AG09309 (cell line): ENCODE measurements at places on chromosomes 4 and X.

DNA sequence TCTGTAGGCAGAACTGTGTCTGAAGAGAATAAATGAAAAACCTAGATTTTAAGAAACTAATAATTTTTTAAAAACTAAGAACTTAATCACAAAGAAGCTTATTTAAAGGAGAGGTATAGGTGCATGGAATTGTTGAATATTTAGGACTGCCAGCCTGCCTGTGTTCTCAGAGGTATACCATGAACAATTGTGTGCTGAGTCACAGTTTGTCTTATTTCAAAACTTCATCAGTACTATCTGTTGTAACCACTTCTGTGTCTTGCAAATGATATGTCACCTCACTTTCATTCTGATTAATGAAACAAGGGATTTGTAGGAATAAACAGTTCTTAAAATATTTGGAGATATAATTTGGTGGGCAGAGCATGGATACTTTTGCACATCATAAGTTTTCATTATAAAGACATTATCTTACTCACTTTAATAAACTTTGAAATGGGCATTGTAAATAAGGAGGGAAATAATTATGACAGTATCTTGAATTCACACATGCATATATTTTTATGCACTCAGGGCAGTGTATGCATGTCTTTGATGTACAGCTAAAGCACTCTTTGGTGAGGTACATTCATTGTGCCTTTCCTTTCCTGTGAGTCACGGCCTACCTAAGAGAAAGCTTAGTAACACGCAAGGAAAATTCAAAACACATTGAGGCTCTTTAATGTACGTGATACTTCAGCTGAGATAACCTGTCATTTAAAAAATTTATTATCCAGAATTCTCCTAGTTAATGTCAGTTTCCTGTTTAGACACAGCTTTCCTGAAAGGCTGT is 31.7 kb downstream of the STOX2 start:
- no peak for DNase-seq

GRCh38 chr4:139279760-139280620 is at the start of gene MGARP:
Gene MGARP (minus strand): TSS chr4:139280225. CDS start chr4:139280158, 67 bp downstream.
- DNase-seq: no peak

DNA sequence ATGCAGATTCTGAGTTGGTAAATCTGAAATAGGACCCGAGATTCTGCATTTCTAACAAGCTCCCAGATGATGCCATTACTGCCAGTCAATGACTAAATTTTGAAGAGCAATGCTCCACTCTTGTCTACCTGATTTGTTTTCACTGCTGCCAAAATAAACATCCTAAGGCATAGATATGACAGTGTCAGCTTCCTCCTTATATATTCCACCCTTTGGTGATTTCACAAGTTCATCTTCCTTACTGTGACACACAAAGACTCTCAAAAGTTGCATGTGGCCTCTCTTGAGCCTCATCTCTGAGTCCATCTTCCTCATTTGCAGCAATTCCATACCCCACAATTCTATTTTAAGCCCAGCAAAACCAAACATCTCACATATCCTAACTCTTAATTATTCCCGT is 110.9 kb downstream of the FBXW7 start:
- no peak for DNase-seq

DNA sequence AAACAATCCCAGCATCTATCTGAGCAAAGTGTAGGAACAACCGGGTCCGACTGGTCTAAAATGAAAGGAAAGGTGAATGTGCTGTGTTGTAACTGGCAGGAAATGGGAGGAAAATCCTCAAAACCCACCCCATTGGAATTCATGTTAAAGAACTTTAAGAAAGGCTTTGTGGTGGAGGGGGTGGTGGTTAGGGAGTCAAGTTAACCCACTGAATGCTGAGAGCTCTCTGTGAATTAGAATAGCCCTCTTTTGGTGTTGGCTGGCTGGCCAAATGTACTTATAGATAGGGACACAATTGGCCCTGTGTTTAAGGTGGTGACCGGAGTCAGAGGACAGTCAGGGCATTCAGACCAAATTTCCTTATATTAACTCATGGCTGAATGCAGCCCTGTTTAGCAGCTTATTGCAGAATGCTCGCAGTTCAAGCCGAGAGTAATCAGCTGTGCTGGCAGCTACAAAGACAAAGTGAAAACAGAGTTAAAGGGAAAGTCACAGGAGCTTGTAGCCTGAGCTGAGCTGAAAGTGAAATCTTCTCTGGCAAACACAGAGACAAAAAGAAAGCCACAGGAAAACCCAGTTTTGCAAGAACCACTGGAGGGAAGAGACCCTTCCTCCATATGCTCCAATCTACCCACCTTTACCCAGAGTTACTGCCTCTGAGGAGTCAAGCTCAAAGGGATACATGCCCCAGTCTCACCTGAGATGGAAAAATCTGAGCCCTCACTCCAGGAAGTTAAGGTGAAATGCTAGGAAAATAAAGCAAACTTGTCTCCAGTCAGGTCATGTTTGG is 38.5 kb upstream of the UGT2B7 start:
- DNase-seq: no peak

- no peak for DNase-seq
Measured at GRCh38 chr4:56062106-56062505, 113.4 kb downstream of the CEP135 start.

- no peak for DNase-seq
Measured at GRCh38 chrX:19899217-19899788, 11.9 kb upstream of the SH3KBP1 start.

- no peak for DNase-seq
Measured at GRCh38 chrX:20361890-20362262, 95.2 kb upstream of the RPS6KA3 start.

GRCh38 chr4:8350841-8351461 is 81.4 kb downstream of the HTRA3 start:
- no peak for DNase-seq

DNA sequence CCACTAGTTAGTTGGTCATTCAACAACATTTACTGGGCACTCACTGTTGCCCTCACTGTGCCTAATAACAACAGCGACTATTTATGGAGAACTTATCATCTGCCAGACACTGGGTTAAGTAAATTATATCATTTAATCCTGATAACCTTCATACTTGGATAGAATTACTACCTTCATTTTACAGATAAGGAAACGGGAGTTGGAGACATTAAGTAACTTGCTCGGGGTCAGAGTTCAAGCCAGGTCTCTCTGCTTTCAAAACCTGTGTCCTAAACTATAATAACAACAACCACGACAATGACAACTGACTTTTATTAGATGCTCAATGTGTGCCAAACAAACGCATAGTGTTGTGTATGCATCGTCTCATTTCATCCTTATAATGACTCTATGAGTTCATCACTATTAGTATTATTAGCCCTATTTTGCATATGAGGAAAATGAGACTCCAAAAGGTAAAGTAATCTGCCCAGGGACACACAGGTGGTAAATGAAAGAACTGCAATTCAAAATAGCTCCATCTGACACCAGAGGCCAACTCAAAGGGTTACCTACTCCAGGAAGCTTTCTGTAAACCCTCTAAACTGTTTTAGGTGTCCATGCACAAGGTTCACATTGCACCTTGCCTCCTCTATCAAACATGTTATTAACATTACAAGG is 98.4 kb upstream of the ACSL4 start:
- DNase-seq: no peak

- peak; percentile 34 for DNase-seq
Measured at GRCh38 chr4:182724414-182724813, 192.8 kb downstream of the DCTD start.

GRCh38 chrX:111095974-111096895 is at the start of gene PAK3:
Gene PAK3 (plus strand): TSS chrX:111096191. CDS start chrX:111123104, 26,913 bp downstream.
- DNase-seq: no peak

DNA sequence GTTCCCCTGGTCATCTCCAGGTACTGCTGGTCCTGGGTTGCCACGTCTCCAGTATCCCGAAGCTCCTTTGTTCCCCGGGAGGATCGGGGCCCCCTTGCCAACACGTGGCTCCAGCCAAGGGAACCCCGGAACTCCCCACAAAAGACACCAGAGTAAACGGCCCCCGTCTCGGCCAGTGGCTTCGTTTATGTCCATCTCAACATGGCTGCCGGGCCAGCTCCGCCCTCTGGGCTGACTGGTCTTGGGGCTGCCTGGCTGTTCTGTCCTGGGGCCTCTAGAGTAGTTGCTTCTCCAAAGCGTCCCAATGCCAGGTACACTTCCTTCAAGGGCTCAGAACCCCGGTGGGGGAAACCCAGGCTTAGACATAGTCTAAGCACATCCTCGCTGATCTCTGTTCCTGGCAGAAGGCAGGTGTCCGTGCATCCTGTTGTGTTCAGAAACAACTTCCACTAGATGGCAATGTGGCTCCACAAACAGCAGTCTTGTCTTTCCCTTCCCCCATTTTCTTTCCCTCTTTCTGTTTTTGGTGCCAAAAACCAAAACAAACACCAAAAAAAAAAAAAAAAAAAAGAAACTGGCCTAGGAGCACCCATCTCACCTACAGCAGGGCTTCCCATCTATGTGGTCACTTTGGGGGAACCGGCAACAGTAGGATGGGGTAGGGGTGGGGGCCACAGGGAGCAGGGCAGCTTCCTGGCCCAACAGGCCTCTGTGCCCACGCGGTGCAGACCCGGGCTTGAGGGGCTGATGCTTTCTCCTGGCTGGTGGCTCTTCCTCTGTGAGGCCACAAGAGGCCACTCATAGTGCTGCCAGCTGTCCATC is 35.3 kb downstream of the NBDY start:
- peak; percentile 71 for DNase-seq

GRCh38 chr4:81648576-81649275 is 177.0 kb upstream of the RASGEF1B start:
- no peak for DNase-seq

DNA sequence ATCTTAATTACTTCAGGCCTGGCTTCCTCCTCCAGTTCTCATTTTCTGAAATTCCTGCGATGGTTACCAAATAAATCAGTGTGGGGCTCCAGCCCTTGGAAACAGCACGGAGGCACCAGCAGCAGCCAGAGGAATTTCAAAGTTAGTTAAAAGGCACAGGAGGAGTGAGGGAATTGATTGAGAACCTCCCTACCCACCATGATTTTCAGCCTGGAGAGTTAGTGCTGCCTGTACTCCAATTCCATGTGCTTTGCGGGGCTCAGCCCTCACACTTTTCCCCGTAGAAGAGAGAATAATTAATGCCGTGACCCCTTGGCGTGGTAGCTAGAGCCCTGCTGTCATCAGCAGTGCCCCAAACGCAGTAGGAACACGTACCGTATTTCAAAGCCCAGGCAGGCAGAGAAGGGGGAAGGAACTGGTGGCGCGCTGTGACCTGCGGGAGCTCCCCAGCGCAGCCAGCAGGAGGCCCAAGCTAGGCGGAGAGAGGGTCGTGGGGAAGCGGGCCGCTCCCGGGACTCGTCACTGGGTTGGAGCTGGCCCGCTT is 84.0 kb upstream of the IGFBP7 start:
- DNase-seq: no peak

DNA sequence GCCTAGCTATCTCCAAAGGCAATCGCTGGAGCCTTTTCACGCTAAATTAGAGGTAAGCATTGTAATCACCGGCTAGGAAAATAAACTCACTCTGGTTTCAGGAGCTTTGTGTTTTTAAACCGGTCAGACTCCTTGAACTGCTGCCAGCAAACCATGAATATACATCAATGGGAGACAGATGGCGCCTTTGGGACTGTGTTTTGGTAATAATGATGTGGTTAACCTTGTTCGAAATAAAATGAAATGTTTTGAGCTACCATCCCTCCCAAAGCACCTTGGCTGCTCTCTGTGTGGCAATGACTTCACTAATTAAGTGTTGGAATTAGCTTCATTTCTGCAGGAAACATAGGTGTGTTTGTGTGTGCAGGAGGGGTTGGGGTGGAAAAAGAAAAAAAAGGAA is 65.3 kb downstream of the CLNK start:
- no peak for DNase-seq

DNA sequence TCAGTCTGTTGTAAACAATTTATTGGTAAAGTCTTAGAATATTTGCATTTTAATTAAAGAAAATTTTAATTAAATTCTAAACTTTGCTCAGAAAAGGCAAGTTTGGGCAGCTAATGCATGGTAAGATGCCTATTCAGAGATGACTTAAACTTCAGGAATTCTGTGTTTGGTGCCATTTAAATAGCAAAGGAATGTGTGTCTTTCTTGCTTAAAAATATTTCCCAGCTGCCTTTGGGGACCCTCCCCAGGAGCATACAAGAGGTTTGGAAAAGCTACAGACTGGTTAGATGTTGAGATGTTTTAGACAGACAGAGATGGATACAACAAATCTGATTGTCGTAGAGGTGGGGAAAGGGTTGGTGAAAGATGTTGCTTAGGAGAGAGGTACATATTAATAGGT is 36.5 kb downstream of the AFF2 start:
- DNase-seq: no peak

GRCh38 chrX:130851569-130851968 is 51.4 kb downstream of the ENOX2 start:
- no peak for DNase-seq

DNA sequence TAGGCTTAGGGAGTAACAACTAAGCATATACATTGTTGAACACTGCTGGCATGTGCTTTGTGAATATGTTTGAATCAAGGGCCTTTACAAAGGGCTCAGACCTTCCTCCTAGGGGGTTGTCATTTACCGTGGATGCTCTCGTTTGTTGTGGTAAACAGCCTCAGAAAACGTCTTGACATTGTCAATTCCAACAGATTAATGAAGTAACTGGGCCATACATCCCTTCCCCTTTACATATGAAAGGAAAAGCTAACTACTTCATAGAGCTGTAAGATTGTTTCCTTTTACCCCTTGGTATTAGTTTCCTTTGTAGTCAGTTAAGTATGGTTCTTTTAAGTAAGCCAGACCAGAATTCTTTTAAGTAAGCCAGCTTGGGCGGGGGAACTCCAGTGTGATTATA is 42.9 kb downstream of the FAT4 start:
- no peak for DNase-seq

DNA sequence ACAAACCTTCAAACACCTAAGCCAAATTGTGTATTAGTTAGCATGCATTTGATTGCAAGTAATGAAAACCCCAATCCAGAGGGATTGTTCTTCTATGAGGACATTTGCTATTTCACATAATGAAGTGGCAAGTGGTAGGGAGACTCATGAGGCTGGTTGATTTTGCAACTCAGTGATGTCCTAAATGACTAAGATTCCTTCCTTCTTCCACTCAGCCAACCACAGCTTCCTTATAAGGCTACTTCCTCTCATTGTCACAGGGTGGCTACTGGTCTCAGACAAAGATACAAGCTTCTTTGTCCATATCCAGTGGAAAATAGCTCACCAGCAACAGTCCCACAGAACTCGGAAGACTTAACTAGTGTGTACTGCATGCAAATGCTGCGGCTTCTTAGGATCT is 5.3 kb upstream of the OTC start:
- DNase-seq: peak; percentile 25

- peak; percentile 80 for DNase-seq
Measured at GRCh38 chr4:17142232-17142711, 243.8 kb upstream of the LDB2 start.

GRCh38 chr4:73683033-73683432 is 57.3 kb upstream of the CXCL8 start:
- no peak for DNase-seq

- DNase-seq: no peak
Measured at GRCh38 chrX:1763294-1763693, 148.4 kb downstream of the ASMT start.
